Metanephros (tissue), 2 donors: ENCODE measurements at places on chromosomes 4 and X. TPM values are rescaled to one million over a fixed set of nuclear protein-coding genes. Genes with fewer than 3 reads are reported as not detected.

The IL1RAPL2 gene
- 1.6 TPM for total RNA-seq

The TSC22D3 gene
- total RNA-seq, result 171 TPM

The HUWE1 gene
- 137 TPM for total RNA-seq

The CWH43 gene
- 12.3 TPM for total RNA-seq

The SSX7 gene
- total RNA-seq, result not detected

The ARMCX4 gene
- 16.4 TPM for total RNA-seq

The EVC2 gene
- 12.0 TPM for total RNA-seq

The NWD2 gene
- total RNA-seq, result 0.06 TPM
